ENCODE measurements at places on chromosomes 2 and 18.

DNA sequence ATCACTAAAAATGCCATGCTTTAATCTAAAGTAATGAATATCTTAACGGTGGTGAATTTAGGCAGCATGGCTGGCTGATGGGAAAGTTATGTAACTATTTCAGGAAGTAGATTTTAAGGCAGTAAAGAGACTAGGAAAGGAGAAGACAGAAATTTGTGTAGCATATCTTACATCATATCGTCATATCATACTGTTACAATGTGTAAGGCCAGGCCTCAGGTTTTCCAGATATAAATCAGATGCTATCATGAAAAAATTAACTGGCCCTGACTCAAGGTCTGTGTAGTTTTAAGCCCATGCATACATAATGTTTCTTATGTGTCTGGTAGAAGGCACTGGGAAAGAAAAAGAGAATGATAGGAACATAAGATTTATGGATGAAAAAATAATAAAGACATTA lies 8.9 kb upstream of the FAP start:
- no peak for DNase-seq

DNA sequence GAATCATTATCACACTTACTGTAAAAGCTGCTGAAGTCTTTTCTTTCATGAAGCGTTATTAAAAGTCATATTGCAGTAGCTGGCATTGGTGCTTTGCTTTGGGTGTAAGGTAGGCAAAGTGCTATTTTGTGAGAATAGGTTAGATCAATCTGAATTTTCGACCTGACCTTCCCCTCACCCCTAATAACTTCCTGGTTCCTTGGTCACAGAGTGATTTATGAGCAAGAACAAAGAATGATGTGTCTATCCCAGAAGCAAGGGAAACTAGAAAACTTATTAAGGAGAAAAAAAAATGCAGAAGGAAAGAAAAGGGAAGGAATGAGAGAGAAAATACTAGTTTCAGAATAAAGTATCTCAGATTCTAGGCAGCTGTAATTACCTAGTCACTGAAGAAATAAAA lies 163.1 kb upstream of the MEIS1 start:
- DNase-seq: no peak

DNA sequence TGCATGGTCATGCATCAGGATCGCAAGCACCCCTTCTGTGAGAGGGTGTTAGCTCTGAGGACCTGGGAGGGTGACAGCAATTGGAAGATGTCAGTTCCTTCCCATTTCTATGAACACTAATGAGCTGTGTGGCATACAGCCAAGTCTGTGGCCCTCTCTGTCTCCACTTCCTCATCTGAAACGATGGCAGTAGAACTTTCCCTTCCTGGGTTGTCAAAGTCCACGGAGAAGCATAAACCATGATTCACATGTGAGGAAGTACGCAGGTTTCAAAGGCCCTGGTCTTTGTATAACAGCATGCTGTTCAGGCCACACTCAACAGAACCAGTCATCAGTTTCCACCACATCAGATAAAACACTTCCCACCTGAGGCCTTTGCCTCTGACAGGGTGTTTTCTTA lies 167.4 kb upstream of the RAB6C start:
- DNase-seq: no peak

GRCh38 chr2:26678035-26678434 lies 14.5 kb upstream of the KCNK3 start:
- DNase-seq: no peak

DNA sequence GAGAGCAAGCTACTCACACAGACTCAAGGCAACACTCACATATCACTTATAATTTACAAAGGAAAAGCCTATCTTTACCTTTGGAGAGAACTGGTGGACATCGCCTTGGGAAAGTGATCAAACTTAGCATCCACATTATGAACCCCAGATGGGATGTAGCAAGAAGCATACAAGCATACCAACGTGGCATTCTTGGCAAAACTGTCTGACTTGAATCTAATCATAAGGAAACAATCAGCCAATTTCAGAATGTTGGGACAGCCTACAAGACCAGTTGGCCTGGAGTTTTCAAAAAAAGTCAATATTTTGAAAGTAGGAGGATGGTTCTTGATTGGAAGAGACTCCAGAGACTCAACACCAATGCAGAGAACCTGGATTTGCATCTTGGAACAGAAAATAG lies 79.1 kb upstream of the PMAIP1 start:
- no peak for DNase-seq

GRCh38 chr2:164928101-164928673 lies 27.1 kb downstream of the SLC38A11 start:
- no peak for DNase-seq

GRCh38 chr2:17873021-17873420 lies 5.4 kb upstream of the KCNS3 start:
- no peak for DNase-seq

DNA sequence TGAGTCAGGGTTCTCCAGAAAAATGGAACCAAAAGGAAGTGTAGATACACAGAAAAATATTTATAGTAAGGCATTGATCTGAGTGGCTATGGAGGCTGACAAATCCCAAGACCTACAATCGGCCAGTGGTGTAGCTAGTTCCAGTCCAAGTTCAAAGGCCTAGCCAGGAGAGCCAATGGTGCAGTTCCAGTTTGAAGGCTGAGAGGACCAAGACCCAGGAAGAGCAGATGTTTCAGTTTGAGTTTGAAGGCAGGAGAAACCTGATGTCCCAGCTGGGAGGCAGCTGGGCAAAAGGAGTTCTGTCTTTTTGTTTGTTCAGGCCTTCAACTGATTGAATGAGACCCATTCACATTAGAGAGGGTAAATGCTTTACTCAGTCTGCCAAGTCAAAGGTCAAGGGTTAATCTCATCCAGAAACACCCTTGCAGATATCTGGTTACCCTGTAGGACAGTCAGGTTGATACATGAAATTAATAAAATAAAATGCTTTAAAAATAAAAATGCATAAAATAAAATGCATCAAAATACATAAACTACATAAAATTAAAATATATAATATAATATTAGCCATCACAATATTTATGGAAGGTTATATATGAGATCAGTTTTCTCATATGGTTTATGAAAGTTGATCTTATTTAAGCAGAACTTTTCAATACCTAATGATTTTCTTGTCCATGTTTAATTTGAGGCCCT lies 38.7 kb downstream of the KCNE4 start:
- no peak for DNase-seq

- no peak for DNase-seq
Observed at GRCh38 chr2:148303161-148303560, 282.3 kb downstream of the MBD5 start.

DNA sequence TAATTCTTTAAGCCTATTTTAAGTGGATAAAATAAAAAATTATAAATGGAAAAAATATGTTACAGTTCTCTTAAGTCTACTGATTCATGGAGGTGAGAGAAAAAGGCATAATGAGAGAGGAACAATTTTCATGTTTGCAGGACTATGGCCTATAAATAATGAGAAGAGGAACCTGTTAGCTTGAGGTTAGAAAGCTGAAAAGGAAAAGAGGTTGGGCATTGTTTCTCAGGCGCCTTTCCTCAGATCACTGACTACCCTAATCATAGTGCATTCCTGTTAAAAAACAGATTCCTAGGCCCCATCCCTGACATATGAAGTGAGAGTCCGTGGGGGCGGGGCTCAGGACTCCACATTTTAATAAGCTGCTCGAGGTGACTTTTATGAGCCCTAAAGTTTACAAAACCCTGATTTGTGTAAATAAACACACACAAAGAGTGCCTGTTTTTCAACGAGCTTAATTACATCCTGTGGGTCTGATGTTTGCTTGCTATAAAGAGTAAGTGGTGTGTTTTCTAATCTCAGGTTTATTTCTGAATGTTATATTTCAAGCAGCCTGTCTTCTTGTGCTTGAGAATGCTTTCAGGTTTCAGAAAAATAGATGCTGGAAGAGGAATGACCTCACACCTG lies 335.5 kb downstream of the CLIP4 start:
- no peak for DNase-seq

DNA sequence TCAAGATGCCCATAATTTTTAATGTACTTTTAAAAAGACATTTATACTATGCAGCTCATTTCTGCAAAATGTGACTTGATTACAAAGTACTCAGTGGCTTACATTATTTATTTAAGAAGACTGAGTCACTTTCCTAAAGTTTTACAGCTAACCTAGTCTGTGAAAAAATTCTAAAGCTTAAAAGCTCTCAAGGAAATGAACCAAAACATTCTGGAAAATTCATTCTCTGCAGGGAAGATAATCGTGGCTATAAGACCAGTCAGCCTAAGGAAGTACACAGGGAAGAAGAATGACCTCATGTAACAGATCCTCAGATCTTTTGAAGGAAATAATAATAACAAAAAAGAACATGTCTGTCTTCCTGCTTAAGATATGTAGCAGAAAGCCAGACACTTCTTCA lies 232.1 kb upstream of the STK17B start:
- no peak for DNase-seq

DNA sequence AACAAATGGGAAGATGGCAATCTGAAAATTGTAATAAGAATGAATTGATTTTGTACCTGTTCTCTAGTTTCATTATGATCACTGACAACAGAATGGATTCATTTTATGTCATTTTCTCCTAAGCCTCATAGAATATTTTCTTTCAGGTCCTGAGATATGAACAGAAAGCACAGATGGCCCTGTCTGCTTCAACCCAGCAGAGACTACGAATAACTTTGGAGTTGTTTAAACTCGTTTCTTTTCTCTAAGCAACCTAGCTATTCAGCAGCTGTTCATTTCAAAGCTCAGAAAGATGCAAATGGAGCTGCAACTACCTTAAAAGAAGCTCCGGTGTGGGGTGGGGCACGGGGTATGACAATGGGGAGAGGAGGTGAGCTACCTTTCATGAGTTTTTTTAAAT lies 124.9 kb downstream of the ALK start:
- DNase-seq: no peak

DNA sequence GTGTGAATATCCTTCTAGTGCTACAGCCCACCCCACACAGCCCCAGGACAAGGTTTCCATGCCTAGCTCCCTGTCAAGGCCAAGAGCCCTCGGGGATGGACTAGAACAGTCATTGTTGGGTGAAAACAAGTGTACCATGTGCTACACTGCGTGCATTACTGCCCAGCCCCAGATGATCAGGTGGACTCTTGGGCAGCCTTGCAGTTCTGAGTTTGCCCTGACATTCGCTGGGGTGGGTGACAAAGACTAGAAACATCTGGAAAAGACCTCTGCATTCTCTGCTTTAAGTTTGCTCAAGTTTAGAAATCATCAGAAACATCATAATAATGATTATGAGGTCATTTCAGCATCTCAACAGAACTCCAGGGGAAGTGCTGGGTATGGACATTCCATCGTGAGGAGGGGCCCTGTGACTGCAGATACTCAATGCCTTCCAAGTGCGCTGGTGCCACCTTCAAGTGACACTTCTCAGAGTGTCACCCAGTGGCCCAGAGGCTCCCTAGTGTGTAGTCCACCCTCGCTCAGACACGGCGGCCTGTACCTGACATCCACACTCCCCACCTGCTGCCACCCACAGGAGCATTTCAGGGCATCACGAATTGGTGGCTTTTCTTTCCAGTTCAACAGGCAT lies 5.3 kb upstream of the PXDN start:
- no peak for DNase-seq

GRCh38 chr2:240372101-240372500 lies 63.4 kb upstream of the GPC1 start:
- DNase-seq: no peak

DNA sequence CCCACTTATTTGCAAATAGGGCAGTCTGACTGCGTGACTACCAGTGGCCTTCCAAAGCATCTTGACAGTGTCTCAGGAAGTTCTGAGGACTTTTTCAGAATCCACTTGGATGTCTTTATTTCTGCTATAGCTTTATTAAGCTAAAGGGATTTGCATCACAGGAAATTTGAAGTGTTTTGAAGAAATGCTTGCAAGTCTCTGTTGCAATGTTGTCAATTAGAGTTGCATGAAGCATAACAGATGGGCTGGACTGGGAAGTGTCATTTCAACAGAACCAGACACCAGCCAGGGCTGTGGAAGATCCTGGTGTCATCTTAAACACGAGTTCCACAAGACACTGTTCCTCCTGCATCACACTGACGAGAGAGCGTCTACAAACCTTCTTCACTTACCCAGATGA lies 224.5 kb downstream of the EN1 start:
- no peak for DNase-seq

Measured in stimulated activated CD4-positive, alpha-beta T cell treated with anti-CD3 and anti-CD28 coated beads, TNF-alpha, amount 100 ng/mL, for 4 hours (primary cell).